Naive thymus-derived CD8-positive, alpha-beta T cell (primary cell): ENCODE measurements at places on chromosomes 5 and 9. TPM values are rescaled to one million over a fixed set of nuclear protein-coding genes. Genes with fewer than 3 reads are reported as not detected.

DNA sequence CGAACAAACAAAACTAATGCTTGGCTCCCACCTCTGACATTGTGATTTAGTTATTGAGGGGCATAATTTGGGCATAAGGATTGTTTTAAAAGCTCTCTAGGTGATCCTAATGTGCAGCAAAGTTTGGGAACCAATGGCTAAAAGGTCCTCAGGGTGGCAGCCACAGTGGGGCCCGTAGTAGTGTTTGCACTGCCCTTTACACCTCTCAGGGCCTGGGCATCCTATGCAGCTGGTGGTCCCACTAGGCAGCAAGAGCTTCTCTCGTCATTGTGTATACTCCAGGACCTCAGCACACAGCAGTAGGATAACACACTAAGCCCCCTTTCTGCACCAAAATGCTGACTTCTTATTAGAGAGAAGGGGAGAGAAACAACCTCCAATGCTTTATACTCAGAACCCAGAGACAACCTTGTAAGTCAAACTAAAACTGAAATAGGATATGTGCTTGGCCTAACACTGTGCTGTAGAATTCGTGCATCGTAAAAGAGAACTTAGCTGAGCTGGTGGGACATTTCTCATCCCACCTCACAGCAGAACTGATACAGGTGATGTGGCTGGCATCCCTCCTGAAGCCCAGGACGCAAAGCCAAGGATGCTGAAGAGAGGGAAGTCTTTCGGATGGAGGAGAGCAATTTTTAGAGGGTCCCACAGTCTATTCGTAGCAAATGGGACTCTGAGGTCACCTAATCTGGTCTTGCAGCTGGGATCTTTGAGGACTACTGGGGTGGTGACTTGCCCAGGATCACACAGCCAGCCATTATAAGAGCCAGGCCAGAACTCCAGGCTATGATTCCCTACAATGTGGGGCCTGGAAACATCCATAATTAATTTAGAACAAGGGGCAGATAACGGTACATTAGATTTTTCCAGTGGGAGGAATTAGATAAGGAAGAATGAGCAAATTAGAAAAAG, 1.2 kb downstream of the GLRX start:
- H3K36me3 ChIP-seq, result no peaks in the 10 kb centered on the region
- H3K27ac ChIP-seq, result peak overlapping the region; percentile 97
- DNase-seq, result no peak
- H3K4me1 ChIP-seq, result peaks cover 76% of the 10 kb centered on the region

DNA sequence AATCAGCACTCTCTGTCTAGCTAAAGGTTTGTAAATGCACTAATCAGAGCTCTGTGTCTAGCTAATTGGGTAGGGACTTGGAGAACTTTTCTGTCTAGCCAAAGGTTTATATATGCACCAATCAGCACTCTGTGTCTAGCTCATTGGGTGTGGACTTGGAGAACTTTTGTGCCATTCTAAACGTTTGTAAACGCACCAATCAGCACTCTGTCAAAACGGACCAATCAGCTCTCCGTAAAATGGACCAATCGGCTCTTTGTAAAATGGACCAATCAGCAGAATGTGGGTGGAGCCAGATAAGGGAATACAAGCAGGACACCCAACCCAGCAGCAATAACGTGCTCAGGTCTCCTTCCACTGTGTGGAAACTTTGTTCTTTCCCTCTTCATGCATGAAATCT, 298.6 kb upstream of the PTPRD start:
- DNase-seq, result no peak
- H3K36me3 ChIP-seq, result peaks cover 6% of the 10 kb centered on the region
- H3K27ac ChIP-seq, result no peak overlapping the region
- H3K27me3 ChIP-seq, result no peaks in the 10 kb centered on the region
- no peaks in the 10 kb centered on the region for H3K4me1 ChIP-seq

GRCh38 chr9:33130961-33131789, 36.0 kb downstream of the B4GALT1 start:
- no peaks in the 10 kb centered on the region for H3K27me3 ChIP-seq
- no peak overlapping the region for H3K27ac ChIP-seq
- H3K4me1 ChIP-seq, result peaks cover 55% of the 10 kb centered on the region
- H3K36me3 ChIP-seq, result no peaks in the 10 kb centered on the region

GRCh38 chr9:133945314-133945975, 46.7 kb downstream of the VAV2 start:
- H3K4me3 ChIP-seq, result no peak overlapping the region
- peaks cover 22% of the 10 kb centered on the region for H3K4me1 ChIP-seq
- no peak for DNase-seq
- H3K27me3 ChIP-seq, result no peaks in the 10 kb centered on the region
- H3K36me3 ChIP-seq, result no peaks in the 10 kb centered on the region
- H3K27ac ChIP-seq, result no peak overlapping the region

Gene SOWAHA
- polyA plus RNA-seq, result not detected

DNA sequence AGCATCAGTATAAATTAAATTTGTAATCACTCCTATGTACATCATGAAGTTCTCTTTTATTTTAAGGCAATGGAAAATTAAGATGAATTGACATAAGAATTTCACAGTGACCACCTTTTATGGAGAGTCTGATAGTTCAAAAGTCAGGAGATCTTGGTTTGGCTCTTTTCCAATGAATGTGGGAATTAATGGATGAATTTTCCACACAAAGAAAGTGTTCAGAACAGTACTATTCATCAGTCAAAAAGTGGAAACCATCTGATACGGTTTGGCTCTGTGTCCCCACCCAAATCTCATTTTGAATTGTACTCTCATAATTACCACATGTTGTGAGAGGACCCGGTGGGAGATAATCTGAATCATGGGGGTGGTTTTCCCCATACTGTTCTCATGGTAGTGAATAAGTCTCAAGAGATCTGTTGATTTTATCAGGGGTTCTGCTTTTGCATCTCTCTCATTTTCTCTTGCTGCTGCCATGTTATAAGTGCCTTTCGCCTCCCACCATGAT, 24.5 kb downstream of the CCDC125 start:
- no peak for DNase-seq
- no peaks in the 10 kb centered on the region for H3K4me1 ChIP-seq
- H3K27me3 ChIP-seq, result no peaks in the 10 kb centered on the region
- no peak overlapping the region for H3K4me3 ChIP-seq
- no peak overlapping the region for H3K27ac ChIP-seq

GRCh38 chr5:1215320-1216096, 9.7 kb upstream of the SLC6A18 start:
- no peak overlapping the region for H3K4me3 ChIP-seq
- no peaks in the 10 kb centered on the region for H3K4me1 ChIP-seq
- H3K27ac ChIP-seq, result peak overlapping the region; percentile 62

Gene CD14
- 3.1 TPM for polyA plus RNA-seq

DNA sequence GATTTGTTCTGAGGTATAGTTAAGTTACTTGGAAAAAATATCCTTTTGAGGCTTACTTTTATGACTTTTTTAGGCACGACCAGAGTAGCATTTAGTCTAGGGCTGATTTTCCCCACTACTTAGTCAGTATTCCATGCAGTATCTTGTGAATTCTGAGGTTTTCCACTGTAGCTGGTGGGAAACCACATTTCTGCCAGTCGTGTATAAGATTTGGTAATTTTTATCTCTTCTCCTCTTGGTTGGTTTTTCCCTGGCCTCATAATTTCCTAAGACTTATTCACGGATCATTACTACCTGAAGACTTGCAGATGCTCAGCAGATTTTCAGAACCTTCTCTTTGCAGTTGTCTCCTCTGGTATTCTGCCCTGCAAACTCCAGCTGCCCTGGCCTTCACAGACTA, 23.5 kb downstream of the MTREX start:
- no peak overlapping the region for H3K27ac ChIP-seq
- DNase-seq, result no peak
- H3K36me3 ChIP-seq, result peaks cover 75% of the 10 kb centered on the region
- H3K27me3 ChIP-seq, result no peaks in the 10 kb centered on the region
- H3K4me3 ChIP-seq, result no peak overlapping the region
- H3K4me1 ChIP-seq, result peaks cover 36% of the 10 kb centered on the region

DNA sequence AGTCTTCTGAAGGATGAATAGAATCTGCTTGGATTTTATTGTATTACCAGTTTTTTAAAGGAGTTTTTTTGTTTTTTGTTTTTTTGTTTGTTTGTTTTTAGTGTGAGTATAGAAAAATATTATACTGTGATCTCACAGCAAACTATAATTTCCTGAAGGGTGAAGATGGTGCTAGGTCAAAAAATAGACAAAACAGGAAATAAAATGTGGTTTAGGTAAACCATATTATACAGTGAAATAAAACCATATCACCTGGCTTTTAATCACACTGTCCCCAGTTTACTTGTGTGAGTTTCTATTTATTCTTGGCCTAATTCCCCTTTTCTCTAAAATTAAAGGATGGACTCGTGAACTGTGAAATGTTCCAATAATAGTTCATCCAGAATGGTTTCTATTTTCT, 841.3 kb upstream of the CTNND2 start:
- H3K4me1 ChIP-seq, result no peaks in the 10 kb centered on the region
- no peaks in the 10 kb centered on the region for H3K27me3 ChIP-seq
- no peaks in the 10 kb centered on the region for H3K36me3 ChIP-seq
- H3K4me3 ChIP-seq, result no peak overlapping the region
- no peak overlapping the region for H3K27ac ChIP-seq

GRCh38 chr9:127277770-127278169, 13.2 kb downstream of the GARNL3 start:
- no peak overlapping the region for H3K4me3 ChIP-seq
- DNase-seq, result no peak
- H3K27me3 ChIP-seq, result peaks cover 20% of the 10 kb centered on the region
- no peak overlapping the region for H3K27ac ChIP-seq

DNA sequence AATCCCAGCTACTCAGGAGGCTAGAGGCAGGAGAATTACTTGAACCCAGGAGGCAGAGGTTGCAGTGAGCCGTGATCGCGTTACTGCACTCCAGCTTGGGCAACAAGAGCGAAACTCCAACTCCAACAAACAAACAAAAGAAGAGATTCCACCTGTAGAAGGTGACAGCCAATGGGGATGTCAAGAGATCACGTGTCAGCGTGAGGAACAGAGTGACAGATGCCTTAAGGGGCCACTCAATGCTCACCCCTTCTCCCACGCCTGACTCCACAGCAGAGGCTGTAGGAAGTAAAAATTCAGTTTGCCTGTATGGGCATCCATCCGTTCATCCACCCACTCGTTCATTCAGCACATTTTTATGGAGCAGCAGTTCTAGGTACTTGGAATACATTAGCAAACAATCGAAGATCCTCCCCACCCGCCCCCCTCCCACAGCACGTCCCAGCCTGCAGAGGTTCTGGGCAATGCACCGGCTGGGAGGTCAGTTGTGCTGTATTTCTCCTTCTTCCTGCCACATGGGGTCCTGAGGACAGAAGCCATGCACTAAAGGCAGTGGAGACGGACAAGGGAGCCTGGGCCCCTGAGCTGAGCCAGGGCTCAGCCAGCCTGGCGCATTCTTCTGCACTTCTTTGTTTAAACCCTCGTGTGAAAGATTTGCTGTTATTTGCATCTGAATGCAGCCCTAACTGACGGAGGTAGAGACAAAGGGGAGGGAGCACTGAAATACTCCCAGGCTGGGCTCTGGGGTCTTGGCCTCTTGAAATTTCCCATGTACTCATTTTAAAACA, 11.3 kb upstream of the RNF130 start:
- DNase-seq, result no peak
- H3K4me1 ChIP-seq, result peaks cover 7% of the 10 kb centered on the region
- H3K36me3 ChIP-seq, result no peaks in the 10 kb centered on the region
- H3K4me3 ChIP-seq, result no peak overlapping the region
- peak overlapping the region; percentile 73 for H3K27ac ChIP-seq

Gene TAF11L11
- not detected for polyA plus RNA-seq

- no peak overlapping the region for H3K4me3 ChIP-seq
- peaks cover 4% of the 10 kb centered on the region for H3K27me3 ChIP-seq
- no peaks in the 10 kb centered on the region for H3K36me3 ChIP-seq
- H3K4me1 ChIP-seq, result no peaks in the 10 kb centered on the region
- no peak for DNase-seq
Observed at GRCh38 chr9:80204054-80204453, 632.3 kb downstream of the TLE4 start.

Gene UAP1L1
- polyA plus RNA-seq, result 2.3 TPM

- H3K36me3 ChIP-seq, result no peaks in the 10 kb centered on the region
- no peak for DNase-seq
- H3K4me1 ChIP-seq, result no peaks in the 10 kb centered on the region
- H3K27ac ChIP-seq, result no peak overlapping the region
Observed at GRCh38 chr5:3310541-3311261, 284.9 kb upstream of the IRX1 start.

Gene ATP10B
- not detected for polyA plus RNA-seq

Gene SPATA31A1
- polyA plus RNA-seq, result not detected

GRCh38 chr5:106876665-106877194, 794.0 kb downstream of the EFNA5 start:
- H3K27me3 ChIP-seq, result no peaks in the 10 kb centered on the region
- no peak for DNase-seq
- H3K4me1 ChIP-seq, result no peaks in the 10 kb centered on the region

DNA sequence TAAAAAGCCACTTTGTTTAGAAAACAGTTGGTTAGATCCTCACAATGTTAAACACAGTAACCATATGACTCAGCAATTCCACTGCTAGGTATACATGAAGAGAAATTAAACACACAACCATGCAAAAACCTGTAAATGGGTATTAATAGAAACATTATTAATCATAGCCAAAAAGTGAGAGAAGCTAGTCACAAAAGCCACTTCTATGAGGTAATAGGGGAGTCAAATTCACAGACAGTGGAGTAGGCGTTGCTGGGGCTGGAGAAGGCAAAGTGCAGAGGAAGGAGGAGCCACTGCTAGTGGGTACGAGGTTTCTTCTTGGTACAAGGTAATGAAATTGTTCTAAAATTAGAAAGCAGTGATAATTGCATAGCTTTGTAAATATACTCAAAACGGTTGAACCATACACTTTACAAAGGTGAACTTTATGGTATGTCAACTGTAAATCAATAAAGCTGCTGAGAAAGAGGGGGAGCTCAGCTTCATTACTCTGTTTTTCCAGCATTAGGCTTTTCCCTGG, 364.4 kb downstream of the GADD45G start:
- H3K4me1 ChIP-seq, result no peaks in the 10 kb centered on the region
- no peaks in the 10 kb centered on the region for H3K36me3 ChIP-seq
- DNase-seq, result no peak

Gene PCDHB12
- polyA plus RNA-seq, result not detected

DNA sequence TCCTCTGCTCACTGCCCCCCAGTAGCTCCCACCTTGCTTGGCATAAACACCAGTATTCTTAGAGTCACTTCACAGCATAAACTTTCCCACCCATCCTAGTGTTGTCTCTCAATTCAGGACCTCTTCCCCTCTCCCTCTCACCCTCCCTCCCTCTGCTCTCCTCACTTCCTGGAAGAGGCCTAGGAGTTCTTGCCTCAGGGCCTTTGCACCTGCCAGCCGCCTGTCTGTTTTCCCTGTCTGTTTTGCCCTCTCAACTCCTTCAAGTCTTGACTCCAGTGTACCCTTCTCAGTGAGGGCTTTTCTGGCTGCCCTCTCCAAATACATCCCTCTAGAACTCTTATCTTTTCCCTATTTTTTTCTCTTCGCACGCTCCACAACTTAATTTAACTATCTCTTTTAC, 86.2 kb downstream of the ENTREP1 start:
- H3K4me1 ChIP-seq, result no peaks in the 10 kb centered on the region
- H3K4me3 ChIP-seq, result no peak overlapping the region
- no peaks in the 10 kb centered on the region for H3K36me3 ChIP-seq
- DNase-seq, result no peak

GRCh38 chr5:173778784-173779304, 109.3 kb upstream of the CPEB4 start:
- H3K27ac ChIP-seq, result no peak overlapping the region
- H3K4me3 ChIP-seq, result no peak overlapping the region
- H3K36me3 ChIP-seq, result no peaks in the 10 kb centered on the region

Gene GLRA1
- not detected for polyA plus RNA-seq

GRCh38 chr9:85941966-85942912, 1.3 kb downstream of the NAA35 start:
- peaks cover 11% of the 10 kb centered on the region for H3K36me3 ChIP-seq
- no peak for DNase-seq
- peak overlapping the region; percentile 86 for H3K4me3 ChIP-seq
- H3K27ac ChIP-seq, result peak overlapping the region; percentile 82

Gene RANBP3L
- polyA plus RNA-seq, result 0.06 TPM

- H3K27me3 ChIP-seq, result no peaks in the 10 kb centered on the region
- DNase-seq, result no peak
- H3K4me1 ChIP-seq, result peaks cover 10% of the 10 kb centered on the region
- peaks cover 10% of the 10 kb centered on the region for H3K36me3 ChIP-seq
Observed at GRCh38 chr9:107337676-107338590, 54.9 kb downstream of the RAD23B start.
